HuH-7 (cell line): ENCODE measurements at places on chromosomes 3 and 15.

DNA sequence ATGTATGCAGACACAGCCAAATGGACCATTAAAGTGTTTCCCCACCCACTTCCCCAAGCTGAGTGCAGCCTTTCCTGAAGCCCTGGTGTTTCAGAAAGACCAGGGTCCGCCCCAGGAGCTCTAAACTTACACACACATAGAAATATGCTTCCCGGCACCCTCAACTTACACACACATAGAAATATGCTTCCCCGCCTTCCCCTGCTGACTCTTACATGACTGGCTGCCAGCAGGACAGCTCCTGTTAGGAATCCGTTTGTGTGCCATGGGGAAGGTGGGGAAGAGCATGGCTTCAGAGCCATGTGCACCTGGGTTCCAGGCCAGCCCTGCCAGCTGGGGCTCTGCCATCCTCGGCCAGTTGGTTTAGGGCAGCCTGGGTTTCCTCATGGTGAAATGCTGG lies 3.6 kb downstream of the CLEC3B start:
- DNase-seq, result no peak

- DNase-seq, result no peak
These were observed 6.6 kb downstream of the PROK2 start for GRCh38 chr3:71778353-71778752.

DNA sequence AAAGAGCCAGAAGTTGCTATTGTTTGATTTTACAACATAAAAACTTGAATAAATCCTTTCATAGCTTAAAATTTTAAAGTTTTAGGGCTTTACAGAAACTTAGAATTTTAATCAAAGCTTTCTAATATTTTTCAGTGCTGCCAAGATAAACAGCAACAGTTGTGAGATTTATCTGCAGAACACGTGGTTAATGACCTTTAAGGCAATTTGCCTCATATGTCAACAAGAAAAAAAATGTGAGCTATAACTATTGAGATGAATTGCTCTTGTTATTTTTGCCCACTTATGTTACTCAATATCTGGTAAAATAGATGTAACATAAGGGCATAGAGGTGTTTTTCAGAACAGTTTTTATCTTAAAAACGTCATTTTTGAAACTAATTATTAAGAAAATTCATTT lies 96.7 kb upstream of the NECTIN3 start:
- no peak for DNase-seq

DNA sequence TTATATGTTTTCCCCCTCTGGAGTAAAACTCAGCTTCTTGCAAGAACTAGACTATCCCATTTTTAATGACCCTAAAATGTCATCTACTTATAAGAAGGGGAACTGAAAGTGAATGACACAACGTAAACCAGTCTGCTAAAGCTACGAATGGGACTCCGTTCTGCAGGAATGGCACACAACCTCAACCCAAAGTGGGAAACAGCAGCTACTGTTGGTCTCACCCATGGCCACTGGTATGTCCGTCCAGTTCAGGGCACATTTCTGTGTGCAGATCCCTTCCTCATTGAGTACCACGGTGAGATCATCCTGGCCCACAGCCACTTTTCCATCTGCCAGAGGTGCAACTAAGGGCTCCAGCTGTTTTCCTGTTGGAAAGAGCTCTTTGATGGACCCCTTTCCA lies 23.8 kb downstream of the VPS39 start:
- no peak for DNase-seq

DNA sequence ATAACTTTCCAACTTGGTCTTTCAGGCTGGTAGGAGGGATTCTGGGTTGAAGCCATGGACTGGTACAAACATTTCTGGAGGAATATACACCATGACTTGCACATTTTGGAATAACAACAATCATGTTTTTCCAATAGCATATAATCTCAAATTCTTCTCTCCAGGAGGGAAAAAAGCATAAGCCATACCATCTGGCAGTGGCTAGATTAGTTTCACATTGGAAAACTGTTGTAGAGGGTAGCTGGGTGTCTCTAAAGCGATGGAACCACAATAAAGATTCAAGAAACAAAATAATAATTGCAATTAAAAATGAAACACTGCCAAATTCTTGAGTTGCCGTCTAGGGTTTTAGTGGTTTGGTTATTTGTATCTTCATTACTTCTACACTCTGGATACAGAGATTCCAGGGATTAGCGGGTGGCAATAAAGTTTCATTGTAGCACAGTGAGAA lies 278.5 kb upstream of the RASGRP1 start:
- DNase-seq, result no peak

DNA sequence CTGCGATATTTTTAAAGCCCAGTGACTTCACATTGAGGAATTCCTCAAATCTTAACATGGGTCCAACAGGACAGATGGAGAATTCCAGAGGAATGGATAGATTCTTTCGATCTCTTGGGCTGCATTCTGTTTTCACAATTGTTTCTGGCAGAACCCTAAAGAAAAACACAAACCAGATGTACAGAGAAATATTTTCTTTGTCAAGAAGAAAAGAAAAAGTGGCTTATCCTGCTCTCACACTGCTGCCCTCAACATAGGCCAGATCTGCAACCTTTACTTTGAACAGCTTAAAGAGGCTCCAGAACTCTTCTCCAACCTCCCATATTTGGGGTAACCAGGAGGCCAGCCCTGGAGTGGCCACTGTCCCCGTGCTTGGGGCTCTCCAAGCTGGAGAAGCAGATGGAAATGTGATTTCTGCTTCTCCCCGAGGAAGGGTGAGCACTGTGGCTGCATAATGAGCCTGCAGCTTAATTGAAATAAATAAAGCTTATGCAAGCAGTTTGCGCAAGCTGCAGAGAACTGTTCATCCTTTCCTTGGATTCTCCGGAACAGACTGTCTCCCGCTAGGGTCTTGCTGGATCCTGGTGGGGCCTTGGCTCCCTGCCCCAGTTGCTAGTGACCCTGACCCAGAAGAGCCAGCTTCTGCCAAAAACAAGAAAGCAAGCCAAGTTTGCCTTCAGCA lies 453.2 kb upstream of the PROK2 start:
- DNase-seq, result no peak

DNA sequence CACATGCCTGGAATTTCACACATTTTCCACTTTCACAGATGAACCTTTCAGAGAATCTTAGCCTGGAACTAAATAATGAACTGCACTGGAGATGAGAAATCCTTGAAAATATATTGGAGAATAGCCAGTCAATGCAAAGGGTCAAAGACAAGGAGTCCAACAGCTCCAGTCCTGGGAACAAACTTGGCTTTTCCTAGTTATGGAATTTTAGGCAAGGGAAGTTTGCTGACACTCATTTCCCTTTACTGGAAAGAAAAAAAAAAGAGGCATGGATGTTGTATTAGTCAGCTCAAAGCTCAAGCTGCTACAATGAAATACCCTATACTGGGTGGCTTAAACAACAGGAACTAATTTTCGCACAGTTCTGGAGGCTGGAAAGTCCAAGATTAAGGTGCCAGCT lies 690.8 kb upstream of the ARPP21 start:
- no peak for DNase-seq

DNA sequence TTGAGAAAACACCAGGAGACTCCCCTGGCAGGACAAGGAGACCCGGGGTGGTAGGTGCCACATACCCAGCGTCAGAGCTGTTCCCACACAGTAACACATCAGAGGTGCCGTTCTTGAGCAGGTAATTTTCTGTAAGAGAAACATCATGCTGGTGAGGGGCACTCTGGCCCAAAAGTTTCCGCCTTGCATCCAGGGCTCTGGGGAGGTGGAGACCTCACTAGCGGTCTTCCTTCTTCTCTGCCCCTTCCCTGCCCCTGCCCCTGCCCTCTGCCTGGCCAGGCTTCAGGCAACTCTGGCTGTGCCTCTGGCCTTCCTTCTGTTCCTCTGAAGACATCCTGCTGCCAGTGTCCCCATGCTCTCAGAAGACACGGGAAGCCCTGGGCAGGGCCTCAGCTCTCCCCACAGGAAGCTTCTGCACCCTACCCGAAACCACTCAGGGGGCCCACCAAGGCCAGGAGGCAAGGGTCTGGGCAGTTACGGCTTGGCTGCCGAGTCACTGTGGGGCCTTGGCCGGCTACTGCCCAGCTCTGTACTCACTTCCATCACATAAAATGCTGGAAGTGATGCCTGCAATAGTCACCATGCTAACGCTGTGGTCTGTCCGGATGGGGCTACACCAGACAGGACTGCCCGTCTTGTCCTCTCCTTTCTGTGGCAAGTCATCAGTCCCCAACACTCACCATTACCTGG lies 41.3 kb downstream of the SCN5A start:
- no peak for DNase-seq

DNA sequence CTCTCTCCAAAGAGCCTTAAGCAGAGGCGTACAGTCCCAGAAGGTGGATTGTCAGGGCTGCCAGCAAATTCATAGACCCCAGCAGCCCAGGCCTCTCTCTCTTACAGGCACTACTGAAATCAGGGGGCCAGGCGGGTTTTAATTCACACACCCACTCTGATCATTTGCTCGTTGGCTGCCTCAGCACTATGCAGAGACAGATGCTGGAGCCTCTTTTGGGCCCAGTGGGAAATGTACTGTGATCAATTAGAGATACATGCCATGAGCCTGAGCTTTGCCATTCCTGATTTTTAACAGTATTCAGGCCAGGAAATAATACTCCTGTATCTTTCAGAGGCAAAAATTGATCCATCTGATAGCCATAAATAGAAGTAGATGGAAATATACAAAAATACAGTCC lies 53.0 kb downstream of the CMTM6 start:
- DNase-seq, result no peak

DNA sequence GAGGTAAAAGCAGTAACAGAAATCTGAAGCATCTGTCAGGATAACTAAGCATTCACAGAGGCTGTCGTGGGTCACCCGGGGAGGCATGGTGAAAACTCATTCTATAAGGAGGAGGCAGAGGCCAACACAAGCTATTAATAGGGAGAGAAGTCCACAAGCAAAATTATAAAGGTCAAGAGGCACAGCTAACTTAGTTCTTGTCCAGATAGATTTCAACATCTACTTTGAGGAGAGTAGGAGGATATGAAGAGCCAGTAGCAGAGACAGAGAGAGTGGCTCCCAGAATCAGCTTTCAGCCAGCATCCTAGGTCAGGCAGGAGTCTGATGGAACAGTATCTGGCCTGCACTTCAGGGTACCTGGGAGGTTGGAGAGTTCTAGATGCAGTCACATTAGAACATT lies 95.3 kb downstream of the STAC start:
- no peak for DNase-seq

DNA sequence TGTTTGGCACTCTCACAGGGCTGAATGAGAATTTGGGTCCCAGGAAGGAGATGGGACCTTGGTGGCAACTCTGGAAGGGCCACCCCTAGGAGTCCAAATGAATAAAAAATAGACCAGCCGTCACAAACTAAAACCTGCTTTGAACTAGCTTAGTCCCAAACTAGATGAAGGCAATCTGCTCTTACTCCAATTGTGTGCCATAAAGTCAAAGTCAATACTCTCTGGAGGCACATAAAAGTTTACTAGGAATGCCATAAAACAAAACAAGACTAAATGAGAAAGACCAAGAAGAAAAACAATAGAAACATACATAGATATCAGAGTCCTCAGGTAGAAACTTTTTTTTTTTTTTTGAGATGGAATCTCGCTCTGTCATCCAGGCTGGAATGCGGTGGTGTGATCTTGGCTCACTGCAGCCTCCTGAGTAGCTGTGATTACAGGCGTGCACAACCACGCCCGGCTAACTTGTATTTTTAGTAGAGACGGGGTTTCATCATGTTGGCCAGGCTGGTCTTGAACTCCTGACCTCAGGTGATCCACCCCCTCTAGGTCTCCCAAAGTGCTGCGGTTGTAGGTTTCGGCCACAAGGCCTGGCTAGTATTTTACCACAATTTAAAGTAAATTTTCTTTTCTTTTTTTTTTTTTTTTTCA lies 8.1 kb downstream of the GOLGA6L2 start:
- no peak for DNase-seq

DNA sequence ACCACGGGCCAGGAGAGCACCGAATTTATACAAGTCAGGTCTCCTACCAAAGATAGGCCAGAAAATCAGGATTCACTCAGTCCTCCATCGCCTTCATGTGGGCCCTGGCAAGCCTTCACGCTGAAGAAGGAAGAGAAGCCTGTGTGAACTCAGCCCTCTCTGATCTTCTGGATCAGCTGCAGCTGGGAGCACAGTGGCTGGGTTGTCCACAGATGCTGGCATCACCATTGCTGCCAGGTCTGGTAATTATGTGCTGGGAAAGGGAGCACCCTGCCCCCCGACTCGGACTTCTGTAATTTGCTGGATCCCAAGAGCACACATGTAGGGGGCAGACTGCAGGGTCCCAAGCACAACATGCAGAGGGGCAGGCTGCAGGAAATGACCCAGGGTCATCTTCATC lies 12.4 kb upstream of the PDE8A start:
- DNase-seq, result no peak

GRCh38 chr3:192577811-192578210 lies 149.5 kb downstream of the FGF12 start:
- DNase-seq, result no peak
